ENCODE measurements at places on chromosomes 12 and 14.

GRCh38 chr12:852864-853263, 96.6 kb downstream of the RAD52 start:
- no peak for DNase-seq

GRCh38 chr14:94382716-94383596, 5.4 kb downstream of the SERPINA1 start:
- no peak for DNase-seq

DNA sequence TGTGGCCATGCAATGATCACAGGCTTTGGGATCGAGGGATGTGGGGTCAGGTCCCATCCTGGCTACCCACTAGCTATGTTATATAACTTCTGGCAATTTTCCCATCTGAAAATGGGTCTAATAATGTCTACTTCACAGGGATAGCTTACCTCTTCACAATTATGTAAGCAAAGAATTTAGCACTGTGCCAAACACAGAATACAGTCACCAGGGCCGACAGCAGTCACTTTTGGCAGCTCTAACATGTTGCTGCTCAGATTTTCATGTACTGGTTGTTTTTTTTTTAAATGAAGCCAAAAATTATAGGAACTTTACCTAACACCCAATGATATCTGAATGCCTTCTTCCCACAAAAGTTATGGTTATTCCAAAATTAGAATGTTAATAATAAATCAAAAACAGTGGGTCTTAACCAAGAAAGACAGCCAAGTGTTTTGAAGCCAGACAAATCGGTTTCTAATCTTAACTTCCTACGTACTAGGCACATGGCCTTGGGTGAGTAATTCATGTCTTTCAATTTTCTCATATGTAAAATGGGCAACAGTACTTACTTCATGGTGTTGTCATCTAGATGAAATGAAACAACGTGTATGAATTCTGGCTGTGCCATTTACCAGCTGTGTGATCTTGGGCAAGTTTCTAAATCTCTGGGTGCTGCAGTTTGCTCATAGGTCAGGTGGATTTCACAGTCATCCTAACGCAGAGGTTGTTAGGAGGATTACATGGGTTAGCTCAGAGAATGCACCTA, 13.0 kb upstream of the PCED1B start:
- DNase-seq = no peak

- DNase-seq = peak; percentile 25
Observed at GRCh38 chr12:26473291-26473690, 277.9 kb downstream of the SSPN start.

GRCh38 chr14:67887478-67887877, 67.9 kb downstream of the RAD51B start:
- no peak for DNase-seq

DNA sequence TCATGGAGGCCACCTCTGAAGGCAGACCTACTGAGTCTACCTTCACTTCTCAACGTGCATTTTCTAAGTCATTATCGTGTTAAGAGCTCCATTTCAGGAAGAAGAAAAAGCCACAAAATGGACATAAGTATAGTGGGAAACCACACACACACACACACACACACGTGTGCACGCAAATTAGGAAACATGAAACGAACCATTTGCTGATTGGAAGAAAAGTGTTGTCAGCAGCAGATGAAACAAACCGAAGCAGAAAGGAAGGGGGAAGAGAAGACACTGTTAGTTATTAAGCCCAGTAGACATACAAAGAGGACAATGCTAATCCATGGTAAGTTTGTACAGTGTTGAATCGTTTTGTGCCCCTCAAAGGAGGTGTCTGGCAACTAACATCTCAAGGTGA, 9.9 kb upstream of the VPS33A start:
- DNase-seq = no peak

DNA sequence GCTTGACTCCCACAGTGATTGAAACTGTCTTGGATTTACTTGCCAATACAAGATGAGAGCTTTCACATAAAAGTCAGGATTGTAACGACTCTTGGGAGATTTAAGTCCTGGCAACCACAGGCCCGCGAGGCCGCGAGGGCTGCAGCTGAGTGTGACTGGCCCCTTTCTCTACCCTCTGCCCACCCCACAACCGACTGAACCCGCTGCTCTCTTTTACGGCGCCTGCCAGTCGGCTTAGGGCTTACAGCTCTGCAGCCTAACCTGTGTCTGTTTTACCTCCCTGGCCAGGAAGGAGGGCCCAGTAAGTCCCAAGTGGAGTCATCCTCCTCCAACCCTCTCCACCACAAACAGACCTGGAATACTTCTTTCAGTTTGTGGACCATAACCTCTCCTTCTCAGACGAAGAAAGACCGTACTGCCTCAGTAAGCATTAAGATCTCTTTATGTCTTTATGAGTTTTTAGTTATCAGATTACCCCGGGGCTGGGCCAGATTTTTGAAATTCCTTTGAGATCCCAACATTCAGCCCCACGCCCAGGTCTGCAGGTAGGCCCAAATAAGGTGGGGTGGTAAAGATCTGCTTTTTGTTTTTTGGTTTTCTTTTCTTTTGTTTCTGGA, 12.6 kb upstream of the TIGAR start:
- no peak for DNase-seq

DNA sequence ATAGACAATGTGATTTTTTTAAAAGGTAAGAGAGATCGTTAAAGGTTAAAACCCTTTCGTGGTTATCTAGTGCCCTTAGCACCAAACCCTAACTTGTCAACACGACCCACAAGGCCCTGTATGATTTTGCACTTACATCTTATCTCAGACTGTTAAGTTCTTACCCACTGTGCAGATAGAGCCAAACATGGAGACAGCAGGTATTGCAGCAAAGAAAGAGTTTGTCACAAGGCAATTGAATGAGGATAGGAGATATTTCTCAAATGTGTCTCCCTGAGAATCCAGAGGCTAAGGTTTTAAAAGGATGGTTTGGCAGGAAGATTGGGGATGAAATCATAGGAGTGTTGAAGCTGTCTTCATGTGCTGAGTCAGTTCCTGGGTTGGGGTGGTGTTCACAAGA, 313.4 kb downstream of the AEBP2 start:
- DNase-seq = no peak

DNA sequence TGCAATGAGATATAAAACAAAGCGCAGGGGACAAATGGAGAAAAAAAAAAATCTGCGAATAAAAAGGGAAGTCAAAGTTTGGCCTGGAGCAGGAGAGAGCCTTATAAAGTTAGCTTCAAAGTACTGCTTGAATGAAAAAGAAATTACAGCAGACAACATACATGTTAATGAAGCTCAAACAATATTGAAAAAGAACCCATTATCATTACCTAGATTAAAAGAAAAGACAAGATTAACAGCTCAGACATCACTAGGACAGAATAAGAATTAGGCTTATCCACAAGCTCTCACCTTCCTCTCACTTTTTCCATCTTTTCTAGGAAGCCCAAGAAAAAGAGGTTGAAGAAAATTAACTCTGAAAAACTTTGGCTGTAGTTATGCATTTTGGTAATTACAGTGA, 503.5 kb downstream of the ETNK1 start:
- no peak for DNase-seq

DNA sequence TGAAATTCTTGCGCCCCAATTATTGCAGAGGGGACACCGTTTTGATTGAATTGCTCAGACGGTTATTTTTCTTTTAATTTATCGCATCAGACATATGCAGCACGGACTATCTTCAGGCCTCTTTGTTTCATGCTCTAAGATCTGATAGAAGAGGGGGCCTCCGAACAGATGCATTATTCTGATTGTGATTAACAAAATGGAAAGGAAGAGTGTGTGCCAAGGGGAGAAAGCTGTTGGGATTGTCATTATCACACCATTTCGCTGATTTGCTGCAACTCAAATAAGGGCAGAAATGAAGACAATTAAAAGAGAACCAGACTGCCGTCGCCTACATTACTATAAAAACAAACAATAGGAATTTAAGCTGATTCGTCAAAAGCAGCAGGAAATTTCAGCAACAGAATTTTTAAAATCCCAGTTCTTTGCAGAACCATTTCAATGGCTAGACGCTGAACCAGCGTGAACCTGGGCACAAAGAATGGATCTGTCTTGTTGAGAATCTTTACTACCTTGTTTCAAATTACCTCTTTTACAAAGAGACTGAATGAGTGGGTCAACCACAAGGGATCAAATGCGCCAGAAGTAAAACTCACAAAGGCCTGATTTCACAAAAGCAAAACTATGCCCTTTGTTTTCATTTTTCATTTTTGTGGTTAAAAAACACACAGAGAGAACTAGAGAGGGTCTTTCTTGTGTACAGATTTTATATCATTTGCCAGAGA, 30.6 kb downstream of the TMEM132D start:
- no peak for DNase-seq

DNA sequence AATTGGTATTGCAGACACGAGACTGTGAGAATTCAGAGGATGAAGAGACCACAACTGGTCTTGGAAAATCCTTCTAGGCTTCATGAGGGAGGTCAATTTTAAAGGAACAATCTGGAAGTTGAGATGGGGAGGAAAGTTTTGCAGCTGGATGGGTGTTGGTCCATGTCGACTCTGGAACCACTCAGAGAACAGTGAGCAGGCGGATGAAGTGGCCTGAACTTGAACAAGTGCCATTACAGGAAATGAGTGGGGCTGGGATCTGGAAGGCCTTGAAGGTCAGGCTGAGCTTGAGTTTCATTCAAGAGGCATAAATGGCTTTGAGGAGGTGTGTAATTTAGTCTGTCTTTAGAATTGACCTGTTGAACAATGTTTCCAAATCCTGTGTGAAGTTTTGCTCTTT, 140.9 kb downstream of the GALC start:
- no peak for DNase-seq

- peak; percentile 85 for DNase-seq
Observed at GRCh38 chr12:49703647-49704137, 3.5 kb downstream of the FMNL3 start.

DNA sequence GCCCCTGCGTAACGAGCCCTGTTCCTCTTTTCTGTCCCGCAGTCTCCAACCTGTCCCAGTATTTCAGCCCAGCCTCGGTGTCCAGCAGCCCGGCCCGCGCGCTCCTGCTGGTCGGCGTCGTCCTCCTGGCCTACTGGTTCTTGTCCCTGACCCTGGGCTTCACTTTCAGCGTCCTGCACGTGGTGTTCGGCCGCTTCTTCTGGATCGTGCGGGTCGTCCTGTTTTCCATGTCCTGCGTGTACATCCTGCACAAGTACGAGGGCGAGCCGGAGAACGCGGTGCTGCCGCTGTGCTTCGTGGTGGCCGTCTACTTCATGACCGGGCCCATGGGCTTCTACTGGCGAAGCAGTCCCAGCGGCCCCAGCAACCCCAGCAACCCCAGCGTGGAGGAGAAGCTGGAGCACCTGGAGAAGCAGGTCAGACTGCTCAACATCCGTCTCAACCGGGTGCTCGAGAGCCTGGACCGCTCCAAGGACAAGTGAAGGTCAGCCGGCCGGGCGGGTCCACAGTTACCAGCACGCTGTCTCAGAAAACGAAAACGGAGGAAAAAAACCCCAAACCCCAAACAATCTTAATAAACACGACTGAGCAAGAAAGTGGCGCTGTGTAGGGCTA, 31.6 kb downstream of the BRI3BP start:
- no peak for DNase-seq

DNA sequence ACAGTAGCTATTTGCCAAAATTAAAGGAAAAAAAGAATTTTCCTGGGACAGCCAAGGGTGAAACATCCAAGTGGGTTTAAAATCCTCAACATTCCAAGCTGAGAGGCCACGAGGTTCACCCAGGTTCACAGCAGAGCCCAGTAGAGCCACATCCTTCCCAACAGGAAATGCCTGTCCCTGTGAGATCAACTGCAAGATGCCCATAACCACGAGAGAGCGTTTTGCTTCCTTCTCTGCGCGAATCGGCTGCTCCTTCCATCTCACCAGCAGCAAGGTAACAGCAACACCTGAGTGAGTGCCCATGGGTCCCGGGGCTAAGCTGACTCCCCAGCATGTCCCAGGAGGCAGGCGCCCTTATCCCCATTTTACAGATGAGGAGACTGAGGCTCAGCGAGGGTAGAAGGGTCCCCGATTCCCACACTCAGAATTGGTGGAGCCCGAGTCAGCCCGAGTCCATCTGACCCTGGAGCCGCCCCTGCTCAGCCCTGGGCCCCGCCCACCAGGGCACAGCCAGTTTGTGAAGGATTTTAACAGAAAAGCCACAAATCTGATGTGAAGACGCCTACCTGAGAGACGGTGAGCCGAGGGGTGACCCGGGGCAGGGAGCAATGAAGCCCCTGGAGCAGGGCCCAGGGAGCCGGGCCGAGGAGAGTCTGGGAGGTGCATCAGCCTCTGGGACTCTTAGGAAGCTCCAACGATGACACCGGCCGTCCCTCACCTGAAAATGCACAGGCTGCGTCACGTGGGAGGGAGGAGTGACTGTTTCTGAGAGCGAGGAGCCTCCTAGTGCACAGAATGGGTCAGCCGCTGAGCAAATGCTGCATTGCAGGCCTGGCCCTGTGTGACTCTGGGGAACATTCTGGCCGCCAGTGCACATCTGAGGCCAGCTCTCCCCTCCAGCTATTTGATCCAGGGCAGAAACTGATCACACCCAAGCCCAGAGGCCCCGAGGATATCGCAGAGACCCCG, 236.9 kb upstream of the SFSWAP start:
- DNase-seq = no peak

- no peak for DNase-seq
Observed at GRCh38 chr12:21183721-21184275, 52.8 kb downstream of the SLCO1B1 start.

- no peak for DNase-seq
Observed at GRCh38 chr12:54311051-54311450, 10.2 kb upstream of the NFE2 start.

All from LHCN-M2 (cell line).